Stimulated activated CD8-positive, alpha-beta memory T cell treated with anti-CD3 and anti-CD28 coated beads, Interleukin-12 subunit alpha, Interleukin-12 subunit beta, amount 100 ng/mL, for 1 hour (primary cell): ENCODE measurements at places on chromosomes 1 and 21.

DNA sequence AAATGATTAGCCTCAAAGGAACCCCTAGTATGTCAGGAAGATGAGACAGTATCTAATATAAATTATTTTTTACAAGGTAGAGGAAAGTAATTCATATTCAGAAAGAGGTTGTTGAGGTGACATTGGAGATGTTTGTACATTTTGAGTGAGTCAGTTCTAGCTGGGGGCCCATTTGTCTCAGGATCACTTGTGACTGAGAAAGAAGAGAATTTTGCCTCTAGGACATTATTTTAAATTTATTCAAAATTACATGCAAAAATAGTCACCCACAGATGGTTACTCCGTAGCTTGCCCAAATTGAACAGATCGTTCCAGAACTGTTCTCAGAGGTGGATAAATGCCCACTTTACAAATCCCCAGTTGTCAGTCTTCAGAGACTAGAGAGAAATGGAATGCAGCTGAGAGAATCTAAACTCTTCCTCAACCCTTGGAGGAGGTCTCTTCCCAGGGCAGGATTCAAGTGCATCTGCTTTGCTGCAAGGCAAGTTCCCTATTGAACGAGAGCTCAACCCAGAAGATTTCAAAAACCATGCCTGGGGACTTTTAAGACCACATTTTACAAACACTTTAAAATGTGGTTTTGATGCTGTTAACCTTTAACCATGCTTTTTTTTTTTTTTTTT is 987.8 kb upstream of the ADAMTS5 start:
- no peak for DNase-seq

DNA sequence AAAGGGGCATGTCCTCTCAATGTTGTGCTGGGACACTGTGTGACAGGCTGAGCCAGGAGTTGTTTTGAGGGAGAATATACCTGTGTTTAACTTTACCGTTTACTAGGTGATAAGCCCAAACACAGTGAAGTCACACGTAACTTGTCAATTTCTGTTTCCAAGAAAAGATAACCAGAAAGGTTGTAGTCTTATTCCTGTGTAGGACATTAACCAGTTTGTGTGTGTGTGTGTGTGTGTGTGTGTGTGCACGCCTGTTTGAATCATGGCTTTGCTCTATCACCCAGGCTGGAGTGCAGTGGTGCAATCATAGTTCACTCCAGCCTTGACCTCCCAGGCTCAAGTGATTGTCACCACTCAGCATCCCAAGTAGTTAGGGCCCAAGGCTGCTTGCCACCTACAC is 83.6 kb downstream of the MRPS6 start:
- DNase-seq, result no peak

- peak; percentile 51 for DNase-seq
These were observed 5.3 kb upstream of the SLC6A9 start for GRCh38 chr1:44036409-44037139.

DNA sequence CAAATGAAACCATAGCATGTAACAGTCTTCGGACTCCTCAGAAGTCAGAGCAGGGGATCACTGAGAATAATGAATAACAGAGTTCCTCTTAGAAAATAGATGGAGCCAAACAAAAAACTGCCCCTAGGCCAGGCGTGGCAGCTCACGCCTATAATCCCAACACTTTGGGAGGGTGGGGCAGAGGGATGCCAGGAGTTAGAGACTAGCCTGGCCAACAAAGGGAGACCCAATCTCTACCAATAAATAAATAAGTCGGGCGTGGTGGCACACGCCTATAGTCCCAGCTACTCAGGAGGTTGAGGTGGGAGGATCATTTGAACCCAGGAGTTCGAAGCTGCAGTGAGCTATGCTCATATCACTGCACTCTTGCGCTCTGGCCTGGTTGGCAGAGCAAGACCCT is 58.5 kb upstream of the SERTAD4 start:
- no peak for DNase-seq

DNA sequence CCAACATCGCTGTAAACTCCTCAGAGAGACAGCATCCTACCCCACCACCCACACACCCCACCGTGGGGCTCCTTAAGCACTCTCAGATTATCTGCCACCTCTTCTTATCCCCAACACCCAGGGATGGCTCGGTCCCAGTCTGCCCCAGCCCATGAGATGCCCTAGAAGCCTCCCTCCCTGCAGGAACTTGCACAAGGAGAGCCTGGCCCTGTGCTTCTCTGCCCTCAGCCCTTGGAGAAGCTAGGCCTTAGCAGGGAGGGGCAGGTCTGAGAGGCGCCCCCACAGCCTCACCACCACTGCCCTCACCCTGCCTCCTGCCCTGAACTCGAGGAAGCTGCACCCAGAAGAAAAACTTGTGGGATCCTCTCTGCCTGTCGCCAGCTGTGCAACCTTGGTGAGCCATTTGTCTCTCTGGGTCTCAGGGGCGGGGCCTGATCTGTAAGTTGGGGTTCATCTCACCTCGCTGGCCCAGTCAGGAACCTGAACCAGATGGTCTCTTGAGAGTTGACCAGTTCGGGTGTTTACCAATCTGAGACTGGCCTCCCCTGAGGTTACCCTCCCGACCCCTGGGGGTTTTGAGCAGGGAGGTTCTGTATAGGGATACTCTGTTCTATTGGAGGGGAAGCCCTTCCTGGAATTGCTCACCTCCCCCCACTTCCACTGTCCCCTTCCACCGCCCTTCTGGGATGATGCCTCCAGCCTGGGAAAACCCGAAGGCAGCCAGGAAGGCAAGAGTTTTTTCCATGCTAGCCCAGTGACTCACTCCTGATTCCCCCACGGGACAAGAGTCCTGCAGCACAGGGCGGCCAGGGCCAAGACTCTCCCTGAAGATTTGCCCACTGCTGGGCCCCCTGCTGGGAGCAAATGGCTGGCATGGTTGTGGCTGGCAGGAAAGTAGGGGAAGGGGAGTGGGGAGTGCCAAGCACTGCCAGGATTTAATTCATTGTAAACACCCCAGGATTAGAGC is at the start of gene S100A3:
S100A3 (minus strand) TSS at position 537 of the 967 bp plus-strand sequence. CDS start 773 bp downstream, outside the sequence.
- DNase-seq, result no peak

- no peak for DNase-seq
These were observed 11.3 kb downstream of the MFAP2 start for GRCh38 chr1:16969057-16969611.

DNA sequence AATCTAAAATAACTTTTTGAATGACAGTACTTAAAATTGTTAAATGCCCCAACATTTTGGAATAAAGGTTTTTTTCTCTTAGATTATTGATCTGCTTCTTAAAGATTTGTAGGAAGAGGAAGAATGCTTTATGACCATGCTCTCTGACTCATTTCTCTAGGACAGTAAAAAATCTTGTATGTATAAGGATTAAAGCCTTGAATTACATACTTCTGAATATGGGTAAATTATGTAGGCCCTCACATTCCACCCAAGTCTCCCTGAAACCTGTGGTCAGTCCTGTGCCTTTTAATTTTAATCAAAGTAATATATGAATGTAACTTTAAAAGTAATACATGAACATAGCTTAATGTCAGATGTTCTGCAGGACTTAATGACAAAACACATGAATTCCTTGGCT is 50.5 kb downstream of the ABCD3 start:
- DNase-seq, result no peak

- DNase-seq, result no peak
These were observed 91.6 kb downstream of the TBX19 start for GRCh38 chr1:168372307-168372706.

DNA sequence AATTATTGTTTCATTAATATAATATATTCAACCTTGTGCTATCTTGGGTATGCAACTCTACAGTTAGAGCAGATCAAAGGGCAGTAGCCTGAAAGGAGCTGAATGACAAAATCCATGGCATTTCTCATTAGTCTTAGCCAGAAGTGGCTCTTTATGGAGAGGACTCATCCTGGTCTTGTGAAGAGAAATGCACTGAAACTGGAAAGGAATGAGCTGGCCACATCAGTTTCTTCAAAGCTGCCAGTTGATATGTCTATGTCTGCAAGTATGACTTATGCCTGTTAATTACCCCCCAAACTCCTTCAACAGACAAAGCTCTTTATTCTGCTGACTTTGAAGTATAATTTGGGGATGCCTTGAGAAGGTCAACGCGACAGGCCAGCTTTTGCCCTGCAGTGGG is 119.0 kb upstream of the UBE2U start:
- no peak for DNase-seq

GRCh38 chr1:92786111-92786901 is 1.4 kb upstream of the EVI5 start:
- DNase-seq, result no peak

DNA sequence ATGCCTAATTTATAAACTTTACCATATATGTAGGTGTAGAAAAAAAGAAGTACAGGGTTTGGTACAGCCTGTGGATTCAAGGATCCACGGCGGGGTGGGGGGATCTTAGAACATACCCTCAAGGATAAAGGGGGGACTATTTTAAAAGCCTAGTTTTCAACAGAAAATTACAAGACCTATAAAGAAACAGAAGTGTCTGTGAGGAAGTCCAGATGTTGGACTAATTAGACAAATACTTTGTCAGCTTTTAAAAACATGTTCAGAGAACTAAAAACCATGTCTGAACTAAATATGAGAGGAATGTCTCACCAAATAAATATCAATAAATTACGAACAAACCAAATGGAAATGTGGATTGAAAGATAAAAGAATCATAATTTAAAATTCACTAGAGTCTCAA is 51.6 kb downstream of the TRMT1L start:
- DNase-seq, result no peak

DNA sequence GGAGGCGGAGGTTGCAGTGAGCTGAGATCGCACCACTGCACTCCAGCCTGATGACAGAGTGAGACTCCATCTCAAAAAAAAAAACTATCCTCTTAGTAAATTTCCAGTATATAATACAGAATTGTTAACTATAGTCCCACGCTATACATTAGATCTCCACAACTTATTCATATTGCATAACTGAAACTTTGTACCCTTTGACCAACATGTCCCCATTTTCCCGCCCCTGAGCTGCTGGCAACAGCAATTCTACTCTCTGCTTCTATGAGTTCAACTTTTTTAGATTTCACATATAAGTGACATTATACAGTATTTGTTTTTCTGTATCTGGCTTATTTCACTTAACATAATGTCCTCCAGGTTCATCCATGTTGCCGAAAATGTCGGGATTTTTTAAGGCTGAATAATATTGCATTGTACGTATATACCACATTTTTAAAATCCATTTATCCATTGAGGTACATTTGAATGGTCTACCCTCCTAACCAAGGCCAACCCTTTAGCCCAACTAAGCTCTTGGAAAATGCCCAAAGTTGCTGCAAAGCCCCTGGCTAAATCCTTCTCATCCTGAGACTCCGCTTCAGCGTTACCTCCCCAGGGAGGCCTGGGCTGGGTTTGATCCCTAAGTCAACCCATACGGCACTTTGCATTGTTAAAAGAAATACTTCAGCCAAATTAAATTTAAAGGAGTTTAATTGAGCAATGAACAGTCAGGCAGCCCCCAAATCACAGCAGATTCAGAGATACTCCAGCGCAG is 34.2 kb downstream of the NEK2 start:
- no peak for DNase-seq

DNA sequence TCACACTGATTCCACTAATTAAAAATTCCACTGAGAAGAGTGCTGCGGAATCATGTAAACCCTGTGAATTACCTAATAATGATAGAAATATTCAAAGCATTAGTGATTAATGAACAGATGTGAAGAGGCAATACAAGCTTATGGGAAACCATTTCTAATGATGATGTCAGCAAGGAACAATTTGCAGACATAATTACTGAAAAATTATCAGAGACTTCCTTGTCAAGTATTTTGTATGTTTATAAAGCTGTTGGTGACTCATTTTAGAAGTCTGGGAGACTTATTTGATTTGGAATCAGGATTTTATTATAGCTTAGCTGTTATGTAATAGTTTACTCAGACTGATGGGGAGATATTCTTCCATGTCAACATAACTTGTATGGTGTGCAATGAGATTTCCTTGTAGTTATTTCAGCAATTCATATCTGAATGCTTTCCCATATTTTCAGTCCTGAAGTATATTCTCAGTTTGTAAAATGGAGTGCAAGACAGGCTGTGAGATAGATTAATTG is 135.5 kb downstream of the TGFB2 start:
- no peak for DNase-seq

DNA sequence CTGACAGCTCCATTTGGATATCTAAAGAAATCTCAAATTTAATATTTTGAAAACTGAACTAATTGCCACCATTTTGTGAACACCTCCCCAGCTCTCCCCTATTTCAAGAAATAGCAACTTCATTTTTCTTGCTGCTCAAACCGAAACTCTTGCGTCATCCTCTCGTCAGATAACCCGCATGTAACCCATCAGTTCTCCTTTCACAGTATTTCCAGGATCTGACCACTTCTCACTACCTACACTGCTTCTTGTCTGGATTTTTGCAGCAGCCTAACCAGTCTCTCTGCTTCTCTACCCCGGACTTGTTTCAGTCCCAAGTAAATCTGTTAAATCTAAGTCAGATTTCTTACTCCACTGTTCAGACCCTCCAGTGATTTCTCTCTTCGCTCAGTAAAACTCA is 75.6 kb downstream of the MTR start:
- DNase-seq, result no peak

DNA sequence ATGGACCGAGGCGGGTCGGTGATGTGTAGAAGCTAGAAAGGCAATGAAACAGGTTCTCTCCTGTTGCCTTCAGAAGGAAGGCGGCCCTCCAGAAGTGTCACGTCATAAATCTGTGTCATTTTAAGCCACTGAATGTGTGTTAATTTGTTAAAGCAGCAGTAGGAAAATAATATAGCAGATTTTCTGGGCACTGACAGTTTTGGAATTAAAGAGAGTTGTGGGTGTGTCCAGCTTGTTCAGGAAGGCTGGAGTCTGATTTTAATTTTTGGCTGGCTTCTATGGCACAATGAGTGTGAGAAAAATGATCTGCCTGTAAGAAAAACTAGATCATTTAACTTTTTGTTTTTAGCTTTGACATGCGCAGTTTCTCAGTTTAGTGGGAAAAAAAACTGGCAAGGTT is 177.3 kb downstream of the EDEM3 start:
- DNase-seq, result no peak

- DNase-seq, result no peak
These were observed 63.6 kb downstream of the EPHB2 start for GRCh38 chr1:22773981-22774832.

- no peak for DNase-seq
These were observed 10.7 kb downstream of the ZNF648 start for GRCh38 chr1:182050481-182051448.

DNA sequence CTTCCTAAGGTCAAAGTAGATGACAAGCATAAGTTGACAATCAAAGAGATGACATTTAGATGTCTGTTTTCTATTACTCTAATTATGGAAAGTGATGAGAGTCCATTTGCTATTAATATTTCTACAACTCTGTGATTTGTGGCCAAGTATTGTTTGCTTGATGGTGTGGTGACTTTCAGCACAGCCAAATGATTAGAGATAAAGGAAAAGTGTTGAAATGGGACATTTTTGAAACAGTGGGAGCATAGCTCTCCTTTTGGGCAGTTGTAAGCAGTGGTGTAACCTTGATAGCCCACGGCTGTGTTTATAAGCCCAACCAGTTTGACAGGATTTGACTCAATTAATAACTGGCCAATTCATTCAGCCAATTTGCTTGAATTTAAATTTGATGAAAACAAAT is 31.6 kb downstream of the ZC3H11B start:
- no peak for DNase-seq

- DNase-seq, result no peak
These were observed 221.6 kb upstream of the VAMP3 start for GRCh38 chr1:7549277-7550161.

- no peak for DNase-seq
These were observed 11.9 kb upstream of the PAQR6 start for GRCh38 chr1:156259805-156260204.

- DNase-seq, result no peak
These were observed 69.6 kb downstream of the OLFML2B start for GRCh38 chr1:161954050-161954449.
